ENCODE measurements at places on chromosomes 12 and 14.

DNA sequence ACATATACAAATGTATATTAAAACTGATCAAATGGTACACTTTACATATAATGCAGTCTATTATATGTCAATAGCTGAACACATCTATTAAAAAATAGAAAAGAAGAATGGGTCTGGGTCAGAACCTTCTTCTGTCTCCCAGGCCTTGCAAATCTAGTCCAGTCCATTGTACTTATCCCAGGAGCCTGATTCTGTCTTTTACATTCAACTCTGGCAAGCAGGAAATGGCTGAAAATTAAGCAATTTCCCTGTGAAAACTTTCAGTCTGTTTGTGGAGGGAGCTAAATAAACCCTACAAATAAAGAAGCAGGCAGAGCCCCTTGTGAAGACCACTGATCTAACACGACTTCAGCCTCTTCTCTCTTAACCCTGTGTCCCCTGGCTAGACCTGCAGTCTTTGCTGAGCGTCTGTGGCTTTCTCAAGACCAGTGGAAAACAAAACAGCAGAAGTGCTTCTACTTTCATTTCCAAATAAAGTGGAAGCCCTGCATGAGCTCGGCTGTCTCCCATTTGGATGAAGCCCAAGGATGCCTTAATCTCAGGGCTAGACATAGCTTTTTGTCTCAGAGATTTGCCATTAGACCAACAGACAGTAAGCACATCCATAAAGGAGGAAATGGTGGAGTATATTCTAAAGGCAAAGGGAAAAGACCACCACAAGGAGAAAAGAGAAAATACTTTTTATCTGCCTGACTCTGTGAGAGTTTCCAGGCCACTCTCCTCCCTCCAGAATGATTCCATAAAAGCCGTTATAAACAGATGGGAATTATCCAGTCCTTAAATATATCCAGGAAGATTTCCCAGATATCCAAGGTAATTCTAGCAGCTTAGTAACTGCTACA, 48.2 kb downstream of the CRACR2A start:
- no peaks in the 10 kb centered on the region for H3K27me3 ChIP-seq
- no peaks in the 10 kb centered on the region for H3K4me1 ChIP-seq
- no peak for DNase-seq
- H3K4me3 ChIP-seq = no peak overlapping the region
- no peaks in the 10 kb centered on the region for H3K36me3 ChIP-seq
- H3K27ac ChIP-seq = peak overlapping the region; percentile 56

DNA sequence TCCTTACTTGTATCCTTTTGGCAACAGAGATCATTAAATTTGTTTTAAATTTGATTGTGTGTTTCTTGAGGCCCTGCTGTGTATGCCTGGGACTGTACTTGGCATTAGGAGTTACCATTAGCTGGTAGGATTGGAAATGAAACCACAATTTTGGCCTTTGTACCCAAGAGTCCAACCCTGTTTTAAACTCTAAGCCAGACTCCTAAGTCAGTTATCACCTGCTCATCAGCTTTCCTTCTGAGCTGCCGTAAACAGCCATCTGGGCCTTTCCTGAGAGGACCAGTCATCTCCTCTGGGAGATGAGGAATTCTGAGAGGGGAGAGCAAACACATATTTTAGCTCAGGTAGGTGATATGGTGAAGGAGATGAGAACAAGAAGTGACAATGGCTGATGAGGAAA, 74.3 kb upstream of the SRSF5 start:
- no peaks in the 10 kb centered on the region for H3K27me3 ChIP-seq
- no peaks in the 10 kb centered on the region for H3K36me3 ChIP-seq
- DNase-seq = no peak
- H3K27ac ChIP-seq = peak overlapping the region; percentile 81

GRCh38 chr12:38162013-38162412, 154.6 kb upstream of the ALG10B start:
- H3K27ac ChIP-seq = no peak overlapping the region
- no peak overlapping the region for H3K4me3 ChIP-seq
- no peaks in the 10 kb centered on the region for H3K36me3 ChIP-seq
- no peaks in the 10 kb centered on the region for H3K4me1 ChIP-seq

DNA sequence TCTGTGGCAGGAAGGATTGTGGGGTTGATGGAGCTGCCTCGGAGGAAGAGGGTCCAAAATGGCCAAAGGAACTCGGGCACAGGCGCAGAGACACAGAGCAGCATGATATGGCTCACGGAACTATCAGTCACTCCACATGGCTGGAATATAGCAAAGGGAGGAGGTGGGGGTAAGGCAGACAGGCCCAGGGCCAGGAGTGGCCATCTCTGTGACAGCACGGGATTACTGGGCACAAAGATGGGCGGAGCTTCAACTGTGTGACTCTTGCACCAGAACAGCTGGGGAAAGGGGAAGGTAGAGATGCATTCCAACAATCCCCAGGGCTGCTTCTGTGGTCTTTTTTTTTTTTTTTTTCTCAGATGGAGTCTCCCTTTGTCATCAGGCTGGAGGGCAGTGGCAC, 24.8 kb upstream of the EML1 start:
- no peak for DNase-seq
- H3K4me3 ChIP-seq = no peak overlapping the region
- no peaks in the 10 kb centered on the region for H3K4me1 ChIP-seq
- H3K36me3 ChIP-seq = no peaks in the 10 kb centered on the region
- no peak overlapping the region for H3K27ac ChIP-seq

GRCh38 chr12:71295953-71296352, 138.2 kb upstream of the TSPAN8 start:
- no peak overlapping the region for H3K4me3 ChIP-seq
- H3K27me3 ChIP-seq = no peaks in the 10 kb centered on the region
- H3K4me1 ChIP-seq = no peaks in the 10 kb centered on the region
- no peaks in the 10 kb centered on the region for H3K36me3 ChIP-seq

DNA sequence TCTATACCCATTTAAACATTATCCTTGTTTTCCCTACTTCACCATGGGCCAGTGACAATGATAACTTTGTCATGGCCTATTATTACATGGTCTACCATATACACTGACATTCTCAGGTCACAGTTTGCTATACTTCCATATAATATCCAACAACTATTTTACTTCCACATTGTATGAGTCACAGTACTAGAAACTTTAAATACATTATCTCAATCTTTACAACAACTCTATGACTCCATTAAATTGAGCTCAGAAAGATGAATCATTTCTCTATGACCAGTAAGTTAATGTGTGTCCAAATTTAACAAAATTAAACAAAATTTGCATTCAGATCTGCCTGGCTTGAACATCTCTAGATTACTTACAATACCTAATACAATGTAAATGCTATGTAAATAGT, 93.9 kb downstream of the PLEKHG7 start:
- no peaks in the 10 kb centered on the region for H3K27me3 ChIP-seq
- H3K27ac ChIP-seq = no peak overlapping the region
- DNase-seq = no peak
- H3K4me3 ChIP-seq = no peak overlapping the region

DNA sequence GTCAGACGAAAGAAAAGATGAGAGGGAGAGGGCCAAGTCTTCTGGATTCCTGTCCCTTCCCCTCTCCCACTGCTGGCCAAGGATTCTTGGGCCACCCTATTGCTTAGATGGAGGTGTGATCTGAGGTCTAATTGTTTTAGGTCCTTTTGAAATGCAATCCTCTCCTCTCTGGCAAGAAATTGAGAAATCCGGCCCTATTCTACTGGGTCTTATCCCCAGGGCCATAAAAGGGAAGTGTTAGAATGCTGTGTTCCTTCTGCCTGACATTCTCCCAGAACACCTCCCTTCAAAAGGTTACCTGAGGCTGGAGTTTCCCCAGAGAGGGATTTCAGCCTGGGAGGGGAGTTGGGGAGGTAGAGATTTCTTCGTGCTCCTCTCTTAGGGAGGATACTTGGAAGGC, 4.4 kb downstream of the WNT5B start:
- H3K27me3 ChIP-seq = peaks cover 13% of the 10 kb centered on the region
- no peak for DNase-seq
- no peaks in the 10 kb centered on the region for H3K36me3 ChIP-seq
- no peak overlapping the region for H3K4me3 ChIP-seq
- peaks cover 14% of the 10 kb centered on the region for H3K4me1 ChIP-seq

- H3K27me3 ChIP-seq = no peaks in the 10 kb centered on the region
- no peak overlapping the region for H3K27ac ChIP-seq
- H3K36me3 ChIP-seq = no peaks in the 10 kb centered on the region
- H3K4me1 ChIP-seq = peaks cover 2% of the 10 kb centered on the region
- H3K4me3 ChIP-seq = no peak overlapping the region
These were observed 315.3 kb downstream of the DIO2 start for GRCh38 chr14:79896009-79896408.

GRCh38 chr12:108309674-108310312, 29.3 kb downstream of the CMKLR1 start:
- peaks cover 24% of the 10 kb centered on the region for H3K4me1 ChIP-seq
- no peaks in the 10 kb centered on the region for H3K36me3 ChIP-seq
- H3K4me3 ChIP-seq = no peak overlapping the region
- H3K27me3 ChIP-seq = no peaks in the 10 kb centered on the region
- no peak for DNase-seq
- no peak overlapping the region for H3K27ac ChIP-seq

DNA sequence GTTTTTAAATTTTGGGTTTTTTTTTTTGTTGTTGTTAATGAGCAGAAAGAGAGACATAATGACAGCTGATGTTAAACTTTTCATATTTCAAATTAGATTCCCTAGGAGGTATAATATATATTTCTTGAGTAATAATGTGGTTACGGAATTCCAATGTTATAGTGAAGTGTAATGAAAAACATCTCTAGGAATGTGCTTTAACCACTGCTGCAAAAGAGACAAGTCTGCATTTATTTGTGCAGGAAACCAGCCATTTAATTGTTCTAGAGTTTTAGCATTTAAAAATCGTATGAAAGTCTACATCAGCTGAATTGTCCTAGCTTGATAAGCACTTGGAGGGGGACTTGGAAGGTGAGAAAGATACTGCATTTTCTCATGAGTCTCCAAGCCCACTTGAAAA, 14.3 kb downstream of the SERPINA10 start:
- no peak for DNase-seq
- no peaks in the 10 kb centered on the region for H3K36me3 ChIP-seq

DNA sequence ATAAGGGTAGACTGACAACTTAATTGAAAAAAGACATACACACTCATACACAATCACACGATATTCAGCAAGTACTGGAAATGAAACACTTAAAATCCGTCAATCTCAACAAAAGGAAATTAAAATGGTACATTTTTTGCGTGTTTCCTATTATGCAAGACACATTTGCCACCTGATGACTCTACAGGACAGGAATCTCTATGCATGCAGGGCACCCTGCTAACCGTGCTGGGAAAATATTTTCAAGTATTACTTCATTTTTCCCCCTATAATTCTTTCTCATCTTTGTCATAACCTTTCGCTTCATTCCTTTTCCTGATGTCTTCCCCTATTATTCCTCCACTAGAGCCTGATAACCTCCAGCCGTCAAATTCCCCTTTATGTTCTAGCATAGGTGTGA, 150.2 kb downstream of the TMEM132D start:
- DNase-seq = no peak
- no peaks in the 10 kb centered on the region for H3K27me3 ChIP-seq
- no peaks in the 10 kb centered on the region for H3K36me3 ChIP-seq
- no peak overlapping the region for H3K4me3 ChIP-seq
- H3K27ac ChIP-seq = no peak overlapping the region
- H3K4me1 ChIP-seq = no peaks in the 10 kb centered on the region

GRCh38 chr14:70000601-70001000, 121.4 kb downstream of the SMOC1 start:
- no peak overlapping the region for H3K4me3 ChIP-seq
- H3K27me3 ChIP-seq = no peaks in the 10 kb centered on the region
- H3K36me3 ChIP-seq = no peaks in the 10 kb centered on the region
- H3K27ac ChIP-seq = no peak overlapping the region
- H3K4me1 ChIP-seq = no peaks in the 10 kb centered on the region
- no peak for DNase-seq

DNA sequence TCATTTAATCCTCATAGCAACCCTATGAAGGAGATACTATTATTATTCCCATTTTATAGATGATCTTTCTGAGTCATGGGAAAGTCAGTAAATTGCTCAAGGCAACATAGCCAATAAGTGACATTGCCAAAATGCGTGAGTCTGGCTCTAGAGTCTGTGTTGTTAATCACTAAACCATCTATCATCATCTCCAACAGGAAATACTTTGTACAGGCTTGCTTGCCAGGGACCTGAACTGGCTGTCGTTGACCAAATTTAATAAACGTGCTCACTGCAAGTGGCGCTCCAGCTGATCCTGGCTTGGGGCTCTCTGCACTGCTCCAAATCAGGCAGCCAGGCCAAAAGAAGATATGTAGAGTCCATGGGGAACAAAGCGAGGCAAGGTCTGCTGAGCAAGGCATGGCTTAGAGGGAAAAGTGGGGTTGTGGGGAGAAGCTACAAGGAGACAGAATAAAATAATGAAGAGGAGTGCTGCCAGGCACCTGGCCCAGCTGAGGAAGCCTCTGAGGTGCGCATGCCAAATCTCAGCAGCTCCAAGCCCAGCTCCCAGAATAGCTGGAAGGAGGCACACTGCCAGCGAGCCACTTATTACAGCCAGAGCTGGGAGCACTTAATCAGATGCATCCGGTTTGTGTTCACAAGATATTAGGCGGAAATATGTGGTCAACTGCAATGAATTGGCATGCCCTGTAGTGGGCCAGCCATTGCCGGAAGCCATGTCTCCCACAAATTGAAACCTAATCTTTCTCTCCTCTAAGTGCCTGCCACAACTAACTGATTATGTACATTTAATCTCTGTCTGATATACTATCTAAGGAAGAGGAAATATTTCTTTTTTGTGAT, 43.3 kb upstream of the PTPRO start:
- H3K27me3 ChIP-seq = no peaks in the 10 kb centered on the region
- no peaks in the 10 kb centered on the region for H3K36me3 ChIP-seq

- H3K36me3 ChIP-seq = peaks cover 12% of the 10 kb centered on the region
- no peak for DNase-seq
- H3K4me1 ChIP-seq = no peaks in the 10 kb centered on the region
- H3K27me3 ChIP-seq = no peaks in the 10 kb centered on the region
- H3K27ac ChIP-seq = no peak overlapping the region
- H3K4me3 ChIP-seq = no peak overlapping the region
These were observed 34.4 kb downstream of the PROX2 start for GRCh38 chr14:74841230-74842207.

DNA sequence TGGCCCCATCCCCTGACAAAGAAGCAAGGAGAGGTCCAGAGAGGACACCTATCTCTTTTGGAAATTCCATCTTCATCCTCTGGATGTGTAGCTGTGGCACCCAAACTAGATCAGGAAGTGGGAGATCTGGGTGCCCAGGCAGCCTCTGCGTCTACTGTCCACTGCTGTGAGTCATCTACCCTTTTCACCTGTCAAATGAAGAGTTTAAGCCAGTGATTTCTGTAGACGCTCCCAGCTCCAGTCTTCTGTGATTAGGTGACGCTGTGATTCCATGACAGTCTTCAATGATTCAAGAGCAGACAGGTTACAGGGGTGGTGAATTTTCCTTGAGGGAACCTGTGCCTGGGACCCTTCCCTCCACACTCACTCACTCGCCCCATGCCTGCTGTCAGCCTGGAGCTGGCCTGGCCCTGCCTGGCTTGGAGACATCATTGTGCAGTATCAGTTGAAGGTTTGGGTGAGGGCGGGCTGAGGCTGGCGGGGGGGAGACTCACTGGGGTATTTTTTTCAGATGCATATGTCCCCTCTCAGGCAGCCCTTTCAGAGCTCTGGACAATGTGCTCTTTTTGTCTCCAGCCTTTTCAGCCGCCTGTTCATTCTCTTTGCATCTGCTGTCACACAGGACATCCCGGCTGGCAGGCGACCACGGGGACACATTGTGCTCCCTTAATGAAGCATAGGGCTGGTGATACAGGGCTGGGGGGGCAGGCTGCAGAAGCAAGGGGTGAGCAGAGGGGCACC, 56.8 kb upstream of the PARP11 start:
- H3K27ac ChIP-seq = no peak overlapping the region
- peaks cover 15% of the 10 kb centered on the region for H3K27me3 ChIP-seq
- H3K4me1 ChIP-seq = no peaks in the 10 kb centered on the region
- no peak for DNase-seq

Data from tibial nerve (tissue), 4 donors.